Effector CD4-positive, alpha-beta T cell (primary cell): ENCODE measurements at places on chromosomes 16 and 17.

DNA sequence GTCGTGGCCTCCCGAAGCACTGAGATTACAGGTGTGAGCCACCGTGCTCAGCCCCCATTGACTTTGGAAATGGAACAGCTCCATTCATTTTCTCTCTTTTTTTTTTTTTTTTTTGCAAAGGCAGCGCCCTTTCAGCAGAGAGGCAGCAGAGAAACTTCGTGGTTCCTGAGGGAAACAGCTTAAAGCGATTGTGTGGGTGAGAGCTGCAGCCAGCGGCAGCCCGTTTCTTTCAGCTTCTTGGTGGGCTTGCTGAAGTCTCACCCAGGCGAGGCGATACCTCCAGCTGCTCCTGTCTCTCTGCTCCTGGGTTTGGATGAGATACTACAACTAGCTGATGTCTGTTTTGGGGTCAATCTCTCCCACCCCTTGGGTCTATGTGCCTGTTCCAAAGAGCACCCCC, 7.7 kb downstream of the KDM8 start:
- no peak for DNase-seq

DNA sequence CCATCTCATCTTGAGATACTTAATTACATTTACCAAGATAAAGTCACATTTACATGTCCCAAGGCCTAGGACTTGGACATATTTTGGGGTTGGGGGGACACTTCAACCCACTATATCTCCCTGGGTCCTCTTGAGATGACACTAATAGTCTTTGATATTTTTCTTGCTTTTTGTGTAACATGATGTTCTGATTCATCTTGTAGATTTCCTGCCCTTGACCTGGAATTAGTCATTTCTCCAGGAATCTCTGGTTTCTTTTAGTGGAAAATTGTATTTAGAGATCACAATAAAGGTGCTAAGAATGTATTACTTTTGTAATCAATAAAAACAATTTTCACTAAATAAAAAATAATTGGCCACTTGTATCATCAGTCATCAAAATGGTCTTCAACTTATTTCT, 157.3 kb downstream of the VPS53 start:
- no peak for DNase-seq

DNA sequence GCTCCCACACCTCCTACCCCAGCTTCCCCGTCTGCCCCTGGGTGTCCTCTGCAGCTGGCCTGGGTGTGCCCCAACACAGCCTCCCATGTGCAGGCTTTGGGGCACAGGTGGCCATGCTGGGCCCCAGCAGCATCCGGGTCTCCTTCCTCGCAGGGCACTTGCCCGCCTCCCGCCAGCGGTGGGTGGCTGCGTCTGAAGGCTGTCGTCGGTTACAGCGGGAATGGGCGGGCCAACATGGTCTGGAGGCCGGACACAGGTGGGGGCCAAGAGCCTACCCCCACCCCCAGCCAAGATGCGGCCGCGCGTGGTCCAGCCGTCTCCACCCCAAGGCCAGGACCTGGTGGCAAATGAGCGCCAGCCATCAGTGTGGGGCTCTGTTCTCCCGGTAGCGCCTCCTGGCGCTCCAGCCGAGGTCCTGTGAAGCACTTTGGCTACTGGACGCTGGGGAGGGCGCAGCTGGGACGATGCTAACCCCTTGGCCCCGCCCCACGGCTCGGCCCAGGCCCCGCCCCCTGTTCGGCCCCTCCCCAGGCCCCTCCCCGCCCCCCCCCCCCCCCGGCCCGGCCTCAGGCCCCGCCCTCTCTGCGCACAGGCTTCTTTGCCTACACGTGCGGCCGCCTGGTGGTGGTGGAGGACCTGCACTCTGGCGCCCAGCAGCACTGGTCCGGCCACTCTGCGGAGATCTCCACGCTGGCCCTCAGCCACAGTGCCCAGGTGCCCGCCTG, 7.3 kb upstream of the RHOT2 start:
- DNase-seq, result peak; percentile 53

DNA sequence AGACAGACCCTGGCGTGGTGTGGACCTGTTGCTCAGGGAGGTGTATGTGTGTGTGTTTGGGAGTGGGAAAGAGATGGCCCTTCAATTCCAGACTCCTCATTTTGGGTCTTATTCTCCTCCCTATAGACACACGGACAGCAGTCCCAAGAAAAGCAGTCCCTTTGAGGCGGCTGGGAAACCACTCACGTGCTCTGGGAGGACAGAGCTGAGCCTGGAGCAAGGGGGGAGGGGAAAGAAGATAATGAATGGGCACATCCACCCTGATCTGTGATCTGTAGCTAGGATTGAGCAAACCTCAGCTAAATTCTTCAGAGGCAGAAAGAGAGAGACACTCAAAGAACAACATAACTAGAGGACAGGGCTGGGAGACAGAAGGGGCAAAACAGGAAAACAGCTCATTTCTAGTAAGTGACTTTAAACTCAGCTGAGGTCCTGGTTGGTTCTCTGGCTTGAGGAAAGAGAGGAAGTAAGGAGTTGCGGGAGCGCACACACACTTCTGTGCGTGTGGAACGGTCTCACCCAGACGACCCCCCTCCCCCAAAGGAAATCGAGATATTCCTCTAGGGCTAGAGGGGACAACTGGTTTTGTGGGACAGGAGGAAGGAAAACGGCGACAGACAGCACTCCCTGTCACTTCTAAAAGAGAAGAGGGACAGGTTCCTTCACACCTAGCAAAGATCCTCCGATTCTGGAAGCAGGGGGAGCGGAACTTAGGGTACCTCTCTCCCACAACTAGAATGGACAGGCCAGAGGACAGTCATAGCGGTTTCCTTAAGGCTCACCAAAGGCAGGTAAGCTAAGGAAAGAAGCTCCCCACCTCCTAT, 658 bp downstream of the RAB5C start:
- DNase-seq, result no peak

DNA sequence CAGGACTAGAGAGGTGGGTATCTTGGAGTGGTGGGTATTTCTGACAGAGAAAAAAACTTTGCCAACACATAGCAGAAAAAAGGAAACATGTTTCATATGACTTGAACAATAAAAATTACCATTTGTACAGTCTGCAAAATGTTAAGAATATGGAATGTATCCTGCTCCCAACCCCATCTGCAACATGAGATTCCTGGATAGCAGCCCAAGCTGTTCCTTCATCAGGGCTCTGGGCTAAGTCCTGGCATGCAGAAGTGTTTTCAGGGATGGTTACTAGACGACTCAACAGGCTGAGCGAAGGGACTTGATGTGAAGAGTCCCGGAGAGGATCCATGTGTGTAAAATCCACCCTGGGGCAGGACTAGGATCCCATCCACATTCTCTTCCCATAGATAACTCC, 121.0 kb upstream of the IRX3 start:
- no peak for DNase-seq

GRCh38 chr16:20001856-20002707, 71.6 kb downstream of the GPR139 start:
- DNase-seq, result no peak

- DNase-seq, result no peak
These were observed 20.8 kb upstream of the CDC6 start for GRCh38 chr17:40266882-40267281.

DNA sequence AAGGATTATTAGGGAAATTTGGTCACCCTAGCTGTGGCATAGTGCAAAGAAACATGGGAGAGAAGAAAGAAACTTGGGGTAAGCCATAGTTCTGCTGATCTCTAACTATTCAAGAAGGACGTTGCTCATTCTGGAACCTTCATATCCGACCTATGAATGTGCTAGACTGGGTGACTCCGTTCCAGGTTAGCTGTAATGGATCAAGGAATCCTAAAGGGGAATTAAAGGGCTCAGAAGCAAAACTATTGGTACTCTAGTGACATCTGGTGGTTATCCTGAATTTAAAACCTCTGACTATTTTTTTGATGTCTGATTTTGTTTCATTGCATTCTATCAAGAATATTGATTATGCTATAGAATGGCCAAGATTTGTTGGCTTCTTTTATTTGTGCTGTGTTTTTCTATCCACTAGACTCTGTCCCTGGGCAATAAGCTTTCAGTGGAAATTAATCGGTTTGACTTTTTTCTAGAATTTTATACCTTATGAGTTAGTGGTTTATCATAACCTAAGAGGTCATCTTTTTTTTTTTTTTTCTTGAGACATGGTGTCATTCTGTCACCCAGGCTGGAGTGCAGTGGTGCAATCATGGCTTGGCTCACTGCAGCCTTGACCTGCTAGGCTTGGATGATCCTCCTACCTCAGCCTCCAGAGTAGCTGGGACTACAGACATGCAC, 19.5 kb downstream of the PCTP start:
- DNase-seq, result no peak

DNA sequence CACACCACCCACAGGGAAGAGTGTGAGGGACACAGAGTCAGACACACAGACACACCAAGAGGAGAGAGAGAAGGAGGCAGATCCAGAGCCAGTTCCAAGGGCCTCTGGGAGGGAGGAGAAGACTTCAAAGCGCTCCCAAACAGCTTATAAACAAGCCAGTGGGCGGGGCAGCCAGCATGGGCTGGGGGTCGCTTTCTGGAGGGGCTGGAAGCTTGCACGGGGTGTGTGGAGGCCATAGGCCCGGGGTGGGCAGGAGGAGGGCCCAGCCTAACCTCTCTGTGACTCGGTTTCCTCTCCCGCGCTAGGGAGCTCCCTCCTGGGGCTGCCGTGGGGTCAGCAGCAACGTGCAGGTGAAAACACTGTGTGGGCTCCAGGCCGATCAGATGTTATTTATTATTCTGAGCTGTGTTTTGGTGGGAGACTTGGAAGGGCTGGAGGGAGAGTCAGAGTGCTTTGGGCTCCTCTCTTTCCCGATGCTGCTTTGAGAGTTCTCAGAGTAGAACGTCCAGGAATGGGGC, 2.5 kb upstream of the WFIKKN2 start:
- DNase-seq, result no peak

GRCh38 chr17:66494023-66494803, 191.8 kb downstream of the PRKCA start:
- no peak for DNase-seq

- no peak for DNase-seq
These were observed 3.4 kb downstream of the DNAJA2 start for GRCh38 chr16:46970089-46970488.

DNA sequence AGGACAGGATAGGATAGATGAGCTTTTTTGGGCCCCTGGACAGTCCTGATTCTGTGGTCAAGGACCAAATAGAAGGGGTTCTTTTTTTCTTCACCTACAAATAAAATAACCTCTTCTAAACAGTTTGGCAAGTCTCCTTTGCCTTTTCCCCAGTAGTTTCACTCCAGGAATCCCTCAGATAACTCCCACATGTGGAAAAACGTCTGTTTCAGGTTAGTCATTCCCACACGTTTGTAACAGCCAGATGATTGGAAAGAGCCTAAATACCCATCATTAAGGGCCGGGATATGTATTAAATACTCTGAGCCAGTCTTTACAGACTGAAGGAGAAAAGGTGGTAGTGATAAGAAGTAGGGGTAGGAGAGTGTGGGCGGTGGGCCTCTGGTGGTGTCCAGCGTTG, 58.3 kb downstream of the PLD6 start:
- DNase-seq, result no peak

GRCh38 chr16:17802571-17802970, 331.8 kb upstream of the XYLT1 start:
- DNase-seq, result no peak

DNA sequence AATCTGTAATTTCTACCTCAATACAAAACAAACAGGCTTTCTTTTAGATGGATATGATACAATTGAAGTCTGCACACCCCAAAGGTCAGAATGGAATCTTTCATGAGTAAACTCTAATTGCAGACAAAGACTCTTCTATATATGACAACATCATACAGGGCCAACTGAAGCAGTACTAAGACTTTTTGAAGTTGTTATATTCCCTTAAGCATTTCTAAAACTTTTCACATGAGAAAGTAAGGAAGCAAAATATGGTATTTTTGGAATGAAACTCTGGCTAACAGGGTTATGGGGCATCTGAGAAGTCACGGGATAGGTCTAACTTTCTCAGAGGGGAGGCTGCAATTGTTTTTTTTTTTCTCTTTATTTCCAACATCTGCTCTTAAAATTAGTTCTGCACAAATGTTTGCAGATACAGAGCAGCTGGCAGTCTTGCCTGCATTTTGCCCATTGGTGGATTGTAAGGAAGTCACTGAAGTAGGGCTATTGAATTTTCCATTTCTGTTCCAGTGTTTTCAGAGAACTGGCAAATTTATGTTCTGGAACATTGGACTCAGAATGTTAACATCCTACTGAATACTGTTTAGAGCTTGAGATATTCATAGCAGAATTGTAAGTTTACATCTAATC, 59.1 kb downstream of the SSH2 start:
- no peak for DNase-seq

DNA sequence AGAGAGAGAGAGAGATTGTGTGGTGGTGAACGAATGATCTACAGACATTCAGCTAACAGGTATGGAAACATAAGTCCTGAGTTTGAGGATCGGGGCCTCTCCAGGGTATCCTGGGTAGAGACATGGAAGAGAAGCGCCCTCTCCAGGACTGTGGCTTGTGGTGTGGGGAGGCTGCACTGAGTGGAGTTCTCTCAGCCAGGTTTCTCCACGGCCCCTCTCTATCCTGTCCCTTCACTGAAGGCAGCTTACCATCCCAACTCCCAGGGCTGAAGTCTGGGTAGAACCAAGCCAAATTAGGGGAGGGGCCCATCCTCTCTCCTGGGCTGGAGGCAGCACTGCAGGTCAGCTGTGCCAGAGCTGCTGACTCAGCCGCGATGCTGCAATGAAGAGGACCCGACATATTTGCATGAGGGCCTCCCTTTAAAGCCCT, 6.2 kb downstream of the C1QL1 start:
- DNase-seq, result no peak

DNA sequence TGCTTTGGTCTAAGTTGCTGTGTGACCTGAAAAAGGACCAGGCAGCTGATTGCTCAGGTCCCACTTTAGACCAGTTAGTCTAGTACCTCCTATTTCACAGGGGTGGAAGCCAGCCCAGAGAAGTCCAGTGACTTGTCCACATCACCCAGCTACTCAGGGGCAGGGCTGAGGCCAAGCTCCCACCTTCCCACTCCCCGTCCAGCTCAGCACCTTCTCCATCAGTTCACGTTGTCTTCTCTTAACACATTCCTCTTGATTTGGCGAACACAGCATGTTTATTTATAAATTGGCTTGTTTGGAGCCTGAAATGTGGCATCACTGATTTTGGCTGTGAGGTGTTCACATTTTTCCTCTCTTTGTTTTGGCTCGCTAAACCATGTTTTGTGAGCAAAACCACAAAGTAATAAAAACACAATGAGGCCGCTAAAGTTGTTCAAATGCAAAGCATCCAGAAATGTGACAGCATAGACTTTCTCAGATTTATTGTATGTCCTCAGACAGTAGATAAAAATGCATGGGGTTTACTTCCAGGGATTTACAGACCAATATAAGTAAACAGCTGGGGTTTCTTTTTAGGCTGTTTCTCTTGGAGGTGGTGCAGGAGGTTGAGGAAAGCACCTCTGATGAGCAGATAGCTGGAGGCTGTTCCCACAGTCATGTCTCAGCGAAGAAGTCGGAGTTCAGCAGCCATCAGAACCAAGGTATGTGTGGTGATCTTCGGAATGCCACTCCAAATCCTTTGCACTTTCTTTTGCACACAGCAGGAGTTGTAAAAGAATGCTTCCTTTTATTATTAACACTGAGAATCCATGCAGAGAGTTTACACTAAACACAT, 88.4 kb downstream of the PLXDC1 start:
- DNase-seq, result no peak

DNA sequence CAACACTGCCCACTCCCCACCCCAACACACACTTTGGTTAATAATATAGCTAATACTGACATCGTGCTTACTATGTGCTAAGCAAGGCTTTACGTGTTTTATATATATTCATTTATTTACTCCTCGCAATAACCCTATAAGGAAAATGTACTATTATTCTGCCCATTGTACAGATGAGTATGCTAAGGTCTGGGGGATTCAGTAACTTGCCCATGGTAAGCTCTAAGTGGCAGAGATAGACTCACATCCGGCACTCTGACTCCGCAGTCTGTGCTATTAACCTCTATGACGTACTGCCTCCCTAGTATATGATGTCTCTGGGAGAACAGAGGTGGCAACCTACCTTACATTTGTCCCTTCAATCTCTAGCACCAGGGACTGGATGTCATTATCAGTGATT, 12.7 kb downstream of the CFAP20 start:
- DNase-seq, result no peak
